ENCODE measurements at places on chromosomes 5 and 9.

GRCh38 chr5:34869256-34869655, 30.3 kb downstream of the TTC23L start:
- DNase-seq = no peak

GRCh38 chr5:133421394-133421793, 190.9 kb downstream of the FSTL4 start:
- no peak for DNase-seq

DNA sequence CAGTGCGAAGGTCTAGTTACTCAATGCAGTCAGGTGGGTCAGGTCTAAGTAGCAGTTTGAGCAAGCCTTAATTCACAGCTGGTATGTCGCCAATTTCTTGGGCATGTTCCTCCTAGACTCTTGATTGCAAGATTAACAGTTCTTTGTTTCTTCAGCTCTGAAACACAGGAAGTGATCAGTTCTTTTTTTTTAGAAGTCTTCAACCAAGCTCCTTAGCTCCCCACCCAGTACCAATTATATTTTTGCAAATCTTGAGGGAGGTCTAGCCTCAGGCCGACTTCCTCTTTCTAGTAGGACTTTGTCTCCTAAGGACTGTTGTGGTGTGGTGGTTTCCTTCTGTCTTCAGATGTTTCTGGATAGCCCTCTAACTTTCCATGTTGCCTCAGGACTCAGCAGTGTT, 2054.2 kb downstream of the MAT2B start:
- DNase-seq = no peak

GRCh38 chr5:3373391-3373790, 222.2 kb upstream of the IRX1 start:
- DNase-seq = no peak

- no peak for DNase-seq
Measured at GRCh38 chr5:97548739-97549080, 365.7 kb upstream of the RIOK2 start.

- DNase-seq = no peak
Measured at GRCh38 chr5:190366-191035, 794 bp upstream of the LRRC14B start.

- no peak for DNase-seq
Measured at GRCh38 chr5:1720396-1721110, 79.1 kb downstream of the MRPL36 start.

DNA sequence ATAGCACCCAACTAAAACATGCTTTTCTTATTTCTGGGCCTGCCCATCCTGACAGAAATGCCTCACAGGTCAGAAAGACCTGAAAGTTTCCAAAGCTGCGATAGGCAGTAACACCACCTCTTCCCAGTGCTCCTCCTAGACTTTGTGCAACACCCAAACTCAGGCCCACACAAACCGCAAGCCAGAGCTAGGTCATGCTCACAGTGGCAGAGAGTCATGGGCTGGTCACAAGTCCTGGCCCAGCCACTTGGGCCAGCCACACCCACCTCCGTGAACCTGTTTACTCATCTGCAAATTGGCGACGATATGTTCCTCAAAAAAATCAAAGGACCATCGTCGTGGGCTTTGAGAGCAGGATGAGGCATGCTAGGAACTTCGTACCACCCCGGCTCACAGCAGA, 44.0 kb upstream of the SLC25A51 start:
- no peak for DNase-seq

- no peak for DNase-seq
Measured at GRCh38 chr9:70112981-70113380, 69.3 kb downstream of the MAMDC2 start.

DNA sequence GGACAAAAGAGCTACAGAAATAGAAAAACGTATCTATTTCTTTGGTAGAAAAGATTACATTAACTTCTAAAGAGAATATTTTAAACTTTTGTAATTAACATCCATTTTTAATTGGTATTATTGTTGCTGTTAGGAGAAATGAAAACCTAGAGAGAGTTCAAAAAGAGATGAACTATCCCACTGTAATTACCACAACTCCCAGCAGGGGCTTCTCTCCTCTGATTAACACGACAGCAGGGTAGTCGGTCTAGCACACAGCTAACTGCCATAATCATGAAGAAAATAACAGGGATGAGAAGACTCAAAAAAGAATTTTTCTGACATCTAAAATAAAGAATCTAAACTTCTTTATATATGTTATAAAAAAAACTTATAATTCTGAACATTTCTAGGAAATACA, 86.2 kb upstream of the CDH9 start:
- no peak for DNase-seq

- DNase-seq = no peak
Measured at GRCh38 chr5:97529354-97529985, 346.4 kb upstream of the RIOK2 start.

GRCh38 chr5:73483676-73484075, 14.6 kb upstream of the BTF3 start:
- DNase-seq = no peak

DNA sequence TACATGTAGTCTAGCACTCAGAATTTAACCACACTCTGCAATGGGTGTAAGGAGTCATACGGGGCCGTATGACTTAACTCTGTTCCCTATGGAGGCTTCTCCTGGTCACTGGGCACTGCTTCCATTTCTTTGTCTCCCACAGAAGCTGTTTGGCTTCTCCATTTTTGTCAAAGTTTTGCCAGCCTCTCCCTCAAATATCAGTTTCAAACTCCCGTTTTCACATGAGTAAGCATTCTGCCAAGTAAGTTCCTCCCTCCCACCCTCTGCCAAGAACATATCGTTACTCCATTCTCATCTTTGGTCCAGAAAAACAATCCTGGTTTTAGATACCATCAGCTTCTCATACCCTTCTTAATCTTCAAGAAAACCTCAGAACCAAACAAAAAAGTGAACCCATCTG, 6.1 kb downstream of the AFAP1L1 start:
- DNase-seq = no peak

GRCh38 chr5:10621832-10622231, 58.0 kb downstream of the ANKRD33B start:
- DNase-seq = no peak

- no peak for DNase-seq
Measured at GRCh38 chr9:137969008-137969407, 91.4 kb downstream of the CACNA1B start.

- DNase-seq = peak; percentile 34
Measured at GRCh38 chr9:129006328-129007034, 21.6 kb downstream of the SH3GLB2 start.

- DNase-seq = no peak
Measured at GRCh38 chr9:116541402-116541801, 145.7 kb upstream of the TRIM32 start.

DNA sequence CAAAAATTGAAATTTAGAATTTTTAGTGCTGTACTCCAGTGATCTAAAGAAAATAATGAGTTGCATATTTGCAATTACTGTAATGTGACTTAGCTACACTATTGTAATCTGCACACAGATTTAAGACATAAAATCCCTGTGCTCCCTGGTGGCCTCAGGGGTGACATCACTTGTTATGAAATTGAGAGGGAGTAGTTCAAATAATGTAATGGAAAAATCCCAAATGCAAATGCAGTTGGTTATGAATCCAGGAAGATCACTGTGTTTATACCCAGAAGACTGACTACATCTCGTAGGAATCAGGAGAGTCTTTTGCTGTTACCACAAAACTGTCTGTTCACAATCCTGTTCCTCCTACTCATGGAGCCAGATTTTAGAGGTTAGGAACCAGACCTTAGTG, 178.7 kb upstream of the FBXL17 start:
- DNase-seq = no peak

DNA sequence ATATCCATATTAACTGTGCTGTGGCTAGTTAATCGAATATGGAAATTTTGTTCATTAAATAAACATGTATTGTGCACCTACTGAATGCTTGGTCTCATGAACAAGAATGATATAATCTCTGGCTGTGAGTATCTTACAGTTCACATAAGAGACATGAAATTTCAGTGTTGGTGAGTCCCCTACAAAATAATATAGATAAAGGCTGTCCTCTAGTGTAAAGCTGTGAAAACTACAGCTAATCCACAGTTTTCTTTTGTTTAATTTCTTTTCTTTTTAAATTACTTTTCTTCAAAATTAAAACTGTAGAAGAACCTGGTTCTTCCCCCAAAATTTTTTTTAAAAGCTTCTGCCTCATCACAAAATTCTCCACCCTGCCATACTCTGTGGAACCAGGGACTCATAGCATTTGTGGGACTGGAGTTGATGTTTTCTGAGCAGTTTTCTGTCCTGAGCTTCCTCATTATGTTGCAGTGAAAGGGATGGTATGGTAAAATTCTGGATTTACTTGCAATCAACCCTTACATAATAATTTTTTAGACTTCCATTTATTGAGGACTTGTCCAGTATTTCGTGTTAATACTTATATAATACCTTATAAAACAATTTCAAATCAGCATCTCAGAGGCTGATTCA, 135.0 kb downstream of the STK32A start:
- DNase-seq = no peak

- no peak for DNase-seq
Measured at GRCh38 chr5:103894882-103895281, 332.3 kb upstream of the NUDT12 start.

DNA sequence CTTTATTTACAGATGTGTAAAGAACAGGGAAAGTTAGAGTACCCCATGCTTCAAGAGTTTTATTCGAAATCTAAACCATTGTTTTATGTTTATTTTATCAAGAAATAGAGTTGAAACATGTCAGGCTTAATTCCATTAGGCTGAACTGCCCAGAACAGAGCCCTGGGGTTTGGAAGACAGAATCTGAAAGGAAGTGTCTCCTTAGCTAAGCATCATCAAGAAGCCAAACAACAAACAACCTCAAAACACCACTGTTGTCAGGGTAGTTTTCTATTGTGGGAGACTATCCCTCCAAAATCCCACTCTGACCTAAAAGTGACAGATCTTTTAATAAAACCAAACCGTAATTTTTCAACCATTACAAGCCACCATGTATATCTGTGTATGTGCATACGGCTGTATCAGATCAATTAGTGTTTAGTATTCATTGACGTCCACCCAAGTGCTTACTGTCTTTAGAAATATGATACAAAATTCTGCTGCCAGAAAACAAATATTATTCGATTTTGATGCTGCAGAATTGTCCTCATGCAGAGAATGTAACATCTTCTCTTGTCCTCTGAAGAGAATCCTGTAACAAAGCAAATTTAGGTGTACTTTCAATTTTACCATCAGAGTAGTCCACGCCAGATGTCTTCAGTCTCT, 271.9 kb upstream of the TMEM161B start:
- no peak for DNase-seq

GRCh38 chr9:126317513-126317912, 9.1 kb upstream of the MVB12B start:
- no peak for DNase-seq

- DNase-seq = no peak
Measured at GRCh38 chr5:170818232-170818631, 34.7 kb downstream of the GABRP start.

GRCh38 chr5:89756955-89757354, 652.6 kb downstream of the CETN3 start:
- DNase-seq = no peak

GRCh38 chr5:96083361-96083881, 121.8 kb upstream of the ELL2 start:
- no peak for DNase-seq

GRCh38 chr5:37002176-37002751, 125.7 kb downstream of the NIPBL start:
- DNase-seq = no peak

- no peak for DNase-seq
Measured at GRCh38 chr5:87746341-87746740, 333.6 kb upstream of the CCNH start.

GRCh38 chr5:141338538-141339306, at the start of gene PCDHGA2:
Gene PCDHGA2 (plus strand): TSS chr5:141338760.
- no peak for DNase-seq

- no peak for DNase-seq
Measured at GRCh38 chr5:77882670-77883257, 106.6 kb upstream of the TBCA start.

GRCh38 chr5:22852807-22853660, at the start of gene CDH12:
Gene CDH12 (minus strand): TSS chr5:22853344.
- DNase-seq = no peak

All from stimulated activated CD4-positive, alpha-beta T cell treated with anti-CD3 and anti-CD28 coated beads, TNF-alpha, amount 100 ng/mL, for 24 hours (primary cell).